ENCODE measurements at places on chromosomes 12 and 14.
A peak's percentile ranks its signal among the peaks of the same experiment; 100 is the strongest.

- DNase-seq = no peak
Measured at GRCh38 chr14:98906123-98906995, 365.6 kb downstream of the BCL11B start.

DNA sequence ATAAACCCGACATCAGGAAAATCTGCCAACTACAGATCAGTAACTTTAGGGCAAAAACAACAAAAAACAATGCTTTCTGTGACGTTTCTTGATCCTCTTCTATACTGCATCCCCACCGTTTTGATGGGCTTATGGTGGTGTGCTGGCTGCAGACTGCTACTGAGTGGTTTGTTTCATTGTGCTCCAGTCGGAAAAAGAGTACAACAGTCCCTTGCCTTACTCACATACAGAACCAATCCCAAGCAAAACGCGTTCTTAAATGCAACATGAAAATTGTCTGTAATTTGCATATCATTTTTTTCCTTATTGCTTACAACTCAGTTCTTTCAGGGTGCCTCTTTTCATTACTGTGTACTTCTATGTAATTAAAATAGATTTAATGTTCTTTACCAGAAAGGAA is 2.3 kb downstream of the ETV6 start:
- no peak for DNase-seq

GRCh38 chr12:18054925-18055619 is 34.9 kb downstream of the RERGL start:
- DNase-seq = no peak

DNA sequence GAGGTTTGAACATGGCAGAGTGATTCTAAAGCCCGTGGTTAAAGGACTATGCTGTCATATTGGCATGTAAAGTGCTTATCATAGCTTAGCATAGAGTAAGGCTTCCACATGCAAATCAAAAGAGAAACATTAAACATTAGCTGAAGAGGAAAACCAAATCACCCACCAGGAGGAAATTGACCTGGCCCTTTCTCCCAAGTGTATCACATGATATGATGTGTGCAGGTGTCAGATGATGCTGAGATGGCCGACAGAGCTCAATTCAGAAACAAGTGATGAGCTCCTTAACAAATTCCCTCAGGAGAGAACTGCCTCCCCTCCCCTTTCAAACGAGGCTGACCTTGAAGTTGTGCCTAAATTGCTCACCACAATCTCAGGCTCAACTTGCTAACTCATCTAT is 217.1 kb upstream of the BTG1 start:
- DNase-seq = no peak

DNA sequence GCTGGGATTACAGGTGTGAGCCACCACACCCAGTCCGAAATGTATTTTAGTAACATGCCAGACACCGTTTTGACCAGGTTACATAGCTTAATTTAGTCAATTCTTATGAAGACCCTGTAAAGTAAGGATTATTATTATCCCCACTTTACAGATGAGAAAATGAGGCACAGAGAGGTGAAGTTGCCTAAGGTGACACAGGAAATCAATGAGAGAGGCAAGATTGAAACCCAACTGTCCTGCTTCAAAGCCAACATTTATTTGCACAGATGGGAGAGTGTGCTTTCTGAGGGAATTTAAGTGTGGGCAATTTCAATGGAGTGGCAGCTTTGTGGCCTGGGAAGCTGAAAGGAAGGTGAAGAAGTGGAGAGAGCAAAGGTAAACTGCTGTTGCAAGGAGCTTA is 19.1 kb upstream of the EPS8 start:
- DNase-seq = no peak

- no peak for DNase-seq
Measured at GRCh38 chr14:67663633-67664032, 10.8 kb downstream of the VTI1B start.

- peak; percentile 37 for DNase-seq
Measured at GRCh38 chr12:121167232-121167820, 34.6 kb downstream of the P2RX7 start.

Measured in AML-193 (cell line).